ENCODE measurements at places on chromosomes 1 and 21.
A peak's percentile ranks its signal among the peaks of the same experiment; 100 is the strongest.

DNA sequence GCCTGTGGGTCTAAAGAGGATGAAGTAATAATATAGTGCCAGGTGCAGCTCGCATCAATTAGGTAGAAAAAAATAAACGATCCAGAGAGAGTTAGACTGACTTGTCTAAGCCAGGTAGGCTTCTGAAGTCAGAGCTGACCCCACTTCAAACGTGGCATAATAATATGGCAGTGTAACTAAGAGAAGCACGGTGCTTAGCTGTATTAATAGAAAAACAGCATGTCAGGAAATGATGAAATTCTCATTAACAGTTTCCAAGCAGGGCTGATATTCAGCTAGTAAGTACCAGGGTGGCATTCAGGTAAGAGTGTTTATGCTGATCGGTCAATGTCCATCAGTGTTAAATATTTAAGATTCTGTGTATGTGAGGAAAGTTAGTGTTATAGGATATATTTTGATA is 145.8 kb upstream of the SAMSN1 start:
- no peak for DNase-seq

- no peak for DNase-seq
Observed at GRCh38 chr1:90187323-90187585, 192.3 kb downstream of the ZNF326 start.

DNA sequence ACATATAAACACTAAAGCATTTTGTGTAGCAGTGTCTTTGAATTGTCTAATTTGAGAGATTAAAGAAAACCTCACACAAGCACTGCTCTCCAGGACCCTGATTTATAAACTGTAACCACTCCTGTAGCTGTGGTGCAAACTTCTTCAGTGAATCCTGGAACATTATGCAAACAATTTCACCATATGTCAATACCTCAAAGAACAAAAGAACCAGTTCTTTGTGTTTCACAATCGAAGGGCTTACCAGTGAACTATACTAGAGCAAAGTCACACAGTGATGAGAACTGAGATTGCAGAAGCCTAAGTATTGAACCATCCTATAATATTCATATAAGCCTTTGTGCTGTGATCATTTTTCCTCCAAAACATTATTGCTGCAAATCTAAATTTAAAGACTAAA is 21.5 kb downstream of the DPH5 start:
- no peak for DNase-seq

DNA sequence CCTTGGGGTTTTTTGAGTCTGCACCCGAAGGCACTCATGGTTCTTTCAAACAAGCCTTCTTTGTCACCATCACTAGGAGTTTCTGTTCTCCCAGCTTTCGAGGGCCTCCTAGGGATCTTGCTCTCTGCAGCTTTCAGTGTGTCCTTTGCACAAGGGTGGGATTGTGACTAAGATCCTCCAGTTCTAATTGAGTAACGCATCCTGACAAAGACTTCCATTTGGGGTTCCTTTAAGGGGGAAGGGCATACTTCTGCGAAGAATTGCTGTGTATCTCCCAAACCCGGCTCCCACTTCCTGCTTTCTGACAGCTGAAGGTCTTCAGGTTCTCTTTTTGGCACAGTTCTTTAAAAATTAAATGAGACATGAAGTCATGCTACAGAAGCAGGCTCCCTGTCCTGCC is 139.4 kb downstream of the EDEM3 start:
- DNase-seq: no peak

DNA sequence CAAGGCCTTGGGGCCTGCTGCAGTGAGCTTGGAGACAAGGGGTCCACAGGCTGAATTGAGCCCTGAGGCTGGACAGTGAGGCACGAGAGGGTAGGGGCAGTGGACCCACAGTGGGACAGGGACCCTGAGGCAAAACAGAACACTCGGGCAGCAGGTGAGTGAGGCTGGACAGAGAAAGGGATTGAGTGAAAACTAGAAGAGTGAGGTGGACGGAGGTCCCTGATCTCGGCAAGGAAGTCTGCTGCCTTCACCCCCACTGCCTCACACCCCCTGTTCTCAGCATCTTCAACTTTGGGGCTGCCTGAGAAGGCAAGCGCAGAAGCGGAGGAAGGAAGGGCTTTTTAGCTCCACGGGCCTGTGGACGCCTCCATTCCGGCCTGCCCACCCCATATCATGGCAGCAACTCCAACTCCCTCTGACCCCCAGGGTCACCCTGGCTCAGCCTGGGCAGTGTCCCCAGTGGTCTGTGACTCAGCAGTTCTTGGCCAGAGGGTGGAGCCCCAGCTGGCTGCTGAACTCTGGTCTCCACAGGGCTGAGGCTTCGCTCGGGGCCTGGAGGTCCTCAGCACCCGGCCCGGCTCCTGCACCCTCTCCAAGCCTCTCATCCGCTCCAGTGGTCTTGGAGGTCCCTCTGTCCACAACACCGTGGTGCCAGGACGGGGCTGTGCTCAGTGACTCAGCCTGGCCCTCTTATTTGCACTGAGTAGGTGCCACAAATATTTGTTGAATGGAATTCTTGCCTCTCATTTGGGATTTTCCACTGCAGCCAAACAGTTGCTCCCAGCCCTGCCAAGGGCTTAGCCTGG is 60.0 kb upstream of the EPS8L3 start:
- DNase-seq: no peak

DNA sequence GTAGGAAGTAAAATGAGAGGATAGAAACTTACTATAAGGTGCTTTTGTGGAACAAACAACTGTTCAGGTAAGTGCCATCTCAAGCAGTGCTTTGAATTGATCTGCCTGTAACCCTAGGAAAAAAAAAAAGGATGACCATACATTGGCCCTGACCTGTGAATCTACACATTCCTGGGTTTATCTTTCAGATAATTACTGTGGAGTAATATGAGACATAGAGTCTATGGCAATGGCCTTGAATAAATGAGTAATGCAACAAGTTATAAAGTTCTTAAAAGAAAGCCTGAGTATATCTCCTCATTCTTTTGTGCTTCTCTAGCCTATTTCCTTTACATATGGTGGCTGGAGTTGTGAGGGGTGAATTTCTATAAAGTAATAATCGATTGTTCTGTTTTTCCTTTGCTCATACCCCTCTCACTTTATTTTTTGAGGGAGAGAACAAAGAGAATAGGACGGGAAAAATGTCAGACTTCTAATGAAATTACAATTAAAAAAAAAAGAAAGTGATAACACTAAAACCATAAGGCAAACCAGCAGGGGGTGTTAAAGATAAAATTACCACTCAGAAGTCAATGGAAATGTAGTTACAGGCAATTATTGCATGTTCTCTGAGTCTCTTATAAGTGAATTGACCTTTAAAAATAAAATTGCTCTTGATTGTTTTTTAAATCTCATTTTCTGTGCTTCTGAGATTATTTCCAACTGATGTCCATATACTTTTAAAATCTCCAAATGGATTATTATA is 12.4 kb upstream of the ATP1A1 start:
- DNase-seq: no peak

DNA sequence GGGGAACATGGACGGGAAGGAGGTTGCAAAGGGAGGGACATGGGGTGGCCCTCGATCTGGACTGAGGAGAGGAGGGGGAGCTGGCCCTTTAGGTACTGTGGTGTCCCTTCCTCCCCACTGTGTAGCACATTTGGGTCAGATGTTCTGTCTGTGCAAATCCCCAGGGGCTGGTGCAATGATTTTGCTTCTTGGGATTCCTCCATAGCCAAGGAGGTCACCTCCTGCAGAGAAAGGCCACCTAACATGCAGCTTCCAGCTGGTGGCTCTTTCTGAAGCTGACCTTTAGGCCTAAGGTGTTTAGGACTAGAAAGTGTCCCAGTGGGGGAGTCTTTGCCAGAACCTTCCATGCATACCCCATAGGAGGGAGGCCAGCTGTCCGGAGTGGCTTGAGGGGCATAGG is 9.0 kb upstream of the MYOM3 start:
- no peak for DNase-seq

GRCh38 chr1:23044035-23044434 is 24.8 kb downstream of the KDM1A start:
- no peak for DNase-seq

DNA sequence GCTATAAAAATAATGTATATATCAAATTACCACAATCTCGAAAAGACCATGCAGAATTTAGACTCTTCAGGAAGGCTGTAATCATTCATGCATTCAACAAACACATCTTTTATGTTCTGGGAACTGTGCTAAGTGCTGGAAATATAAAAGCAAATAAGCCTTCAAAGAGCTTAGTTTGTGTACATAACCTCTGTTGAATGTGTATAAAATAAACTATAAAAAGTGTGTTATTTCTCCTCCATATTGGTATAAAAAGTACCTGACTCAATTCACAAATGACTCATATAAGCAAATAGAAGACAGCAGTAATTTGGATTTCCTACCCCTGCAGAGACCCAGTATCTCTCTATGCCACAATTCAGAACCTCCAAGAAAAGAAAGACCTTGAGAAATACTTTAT is 36.8 kb downstream of the RAB3GAP2 start:
- no peak for DNase-seq

GRCh38 chr21:36689324-36689723 is 9.6 kb upstream of the SIM2 start:
- no peak for DNase-seq

DNA sequence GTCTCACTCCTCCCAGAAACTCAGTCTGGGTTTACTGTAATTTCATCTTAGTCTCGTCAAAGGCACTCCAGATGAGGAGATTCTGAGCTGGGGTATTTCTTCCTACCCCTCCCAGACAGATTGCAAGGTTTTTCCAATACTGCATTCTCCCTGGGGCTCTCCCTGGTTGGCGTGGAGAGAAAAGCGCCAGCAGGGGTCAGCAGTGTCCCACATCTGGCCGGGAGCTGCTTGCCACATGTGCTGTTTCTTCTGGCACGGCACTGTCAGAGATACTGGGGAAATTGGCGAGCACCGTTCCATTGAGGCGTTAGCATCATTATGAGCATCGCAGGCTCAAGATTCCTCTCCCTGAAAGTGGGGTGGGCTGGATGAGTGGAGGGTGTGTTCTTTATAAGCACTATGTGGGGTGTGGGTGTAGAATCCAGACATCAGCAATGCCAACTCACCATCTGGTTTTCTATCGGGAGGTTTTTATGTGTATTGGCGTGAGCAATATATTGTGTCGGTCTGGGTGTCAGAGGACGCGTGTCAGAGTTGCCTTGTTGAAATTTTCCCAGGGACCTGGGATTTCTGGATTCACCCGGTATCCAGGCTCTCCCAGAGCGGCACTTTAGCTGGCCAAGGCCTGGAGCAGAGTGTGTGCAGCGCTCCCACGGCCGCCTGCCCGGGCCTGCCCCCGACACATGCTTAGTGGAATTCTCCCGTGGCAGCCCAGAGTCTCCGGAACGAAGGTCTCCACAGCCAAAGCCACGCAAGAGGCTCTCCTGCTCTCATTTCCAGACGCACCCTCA is 8.0 kb upstream of the NAV1 start:
- DNase-seq: peak; percentile 64

GRCh38 chr1:8228253-8228652 is 89.7 kb upstream of the SLC45A1 start:
- no peak for DNase-seq

- no peak for DNase-seq
Observed at GRCh38 chr1:12159816-12160215, 7.0 kb upstream of the TNFRSF1B start.

DNA sequence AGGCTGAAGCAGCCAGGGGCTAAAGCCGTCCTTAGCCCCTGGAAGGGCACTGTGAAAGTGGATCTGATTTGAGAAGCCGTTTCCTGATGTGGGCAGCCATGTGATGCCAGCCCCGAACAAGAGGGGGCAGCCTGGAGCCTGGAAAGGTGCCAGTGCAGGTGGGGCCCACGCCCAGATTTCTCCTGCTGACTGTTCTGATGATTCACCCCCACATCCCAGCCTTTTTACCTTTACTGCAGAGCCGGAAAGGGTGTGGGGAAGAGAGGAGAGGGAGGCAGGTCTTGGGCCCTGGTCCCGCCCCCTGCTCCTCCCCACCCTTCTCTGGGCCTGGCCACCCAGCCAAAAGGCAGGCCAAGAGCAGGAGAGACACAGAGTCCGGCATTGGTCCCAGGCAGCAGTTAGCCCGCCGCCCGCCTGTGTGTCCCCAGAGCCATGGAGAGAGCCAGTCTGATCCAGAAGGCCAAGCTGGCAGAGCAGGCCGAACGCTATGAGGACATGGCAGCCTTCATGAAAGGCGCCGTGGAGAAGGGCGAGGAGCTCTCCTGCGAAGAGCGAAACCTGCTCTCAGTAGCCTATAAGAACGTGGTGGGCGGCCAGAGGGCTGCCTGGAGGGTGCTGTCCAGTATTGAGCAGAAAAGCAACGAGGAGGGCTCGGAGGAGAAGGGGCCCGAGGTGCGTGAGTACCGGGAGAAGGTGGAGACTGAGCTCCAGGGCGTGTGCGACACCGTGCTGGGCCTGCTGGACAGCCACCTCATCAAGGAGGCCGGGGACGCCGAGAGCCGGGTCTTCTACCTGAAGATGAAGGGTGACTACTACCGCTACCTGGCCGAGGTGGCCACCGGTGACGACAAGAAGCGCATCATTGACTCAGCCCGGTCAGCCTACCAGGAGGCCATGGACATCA is at the start of gene SFN:
Gene SFN, plus strand, starts transcription at position 369 of the 904 bp plus-strand sequence. Its CDS starts 64 bp downstream, at position 433.
- DNase-seq: no peak

DNA sequence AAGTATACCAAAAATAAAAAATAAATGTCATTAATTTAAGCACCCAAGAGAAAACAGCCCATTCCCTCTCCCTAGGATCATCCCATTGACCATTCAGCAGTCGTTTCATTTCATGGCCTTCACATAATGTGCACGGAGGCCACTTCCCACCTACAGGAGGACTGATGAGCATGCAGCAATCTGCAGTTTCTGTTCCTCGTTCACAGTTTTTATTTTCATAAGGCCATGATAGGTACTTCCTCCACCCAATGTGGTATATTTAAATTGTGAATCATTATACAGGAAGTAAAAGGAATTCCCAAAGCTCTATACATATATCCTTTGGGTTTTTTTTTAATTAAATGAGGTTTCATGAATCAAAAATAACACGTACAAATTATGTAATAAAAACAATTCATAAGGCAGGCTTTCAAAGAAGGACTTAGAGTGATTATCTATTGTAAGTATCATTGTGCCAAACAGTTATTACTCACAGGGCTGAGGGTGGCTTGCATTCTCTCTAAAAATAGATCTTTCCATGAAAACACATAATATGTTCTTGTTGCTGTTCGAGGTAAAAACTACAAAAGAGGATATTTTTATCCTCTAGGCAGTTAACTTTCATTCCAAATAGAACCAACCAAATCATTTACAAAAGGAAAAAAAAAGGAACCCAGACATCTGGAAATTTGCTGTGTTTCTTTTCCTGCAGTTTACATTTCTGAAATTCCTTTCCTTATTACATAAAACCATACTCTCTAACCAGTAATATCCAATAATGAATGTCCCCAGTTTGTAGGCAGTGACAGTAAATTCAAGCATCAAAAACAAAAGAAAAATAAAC is 27.5 kb upstream of the SLC44A3 start:
- no peak for DNase-seq

GRCh38 chr1:158049853-158050252 is 56.4 kb downstream of the KIRREL1 start:
- DNase-seq: no peak

- DNase-seq: no peak
Observed at GRCh38 chr1:153535242-153536011, at the start of gene S100A6. Gene S100A6 (minus strand): TSS chr1:153535991. CDS start chr1:153535339, 652 bp downstream.
